Lower lobe of right lung (tissue), 2 donors: ENCODE measurements at places on chromosomes 1 and 21.

- DNase-seq, result no peak
These were observed 197.0 kb upstream of the ZC3H12A start for GRCh38 chr1:37277366-37277765.

DNA sequence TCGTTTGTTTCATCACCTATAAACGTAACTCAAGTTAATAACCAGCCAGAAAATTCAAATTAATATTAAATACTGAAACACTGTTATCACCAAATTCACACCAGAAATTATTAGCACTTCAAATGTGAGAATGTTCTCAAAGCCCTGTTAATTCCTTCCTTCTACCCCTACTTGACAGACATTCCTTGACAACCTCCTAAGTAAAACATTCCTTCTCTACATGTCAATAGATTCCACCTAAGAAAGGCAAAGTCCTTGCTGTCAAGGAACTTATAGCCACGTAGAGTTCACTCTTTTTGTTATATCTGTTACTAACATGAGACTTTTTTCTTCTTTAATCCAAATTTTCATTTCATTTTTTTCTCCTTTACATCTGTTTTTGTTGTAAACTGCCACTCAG, 441.5 kb downstream of the SMYD3 start:
- no peak for DNase-seq

DNA sequence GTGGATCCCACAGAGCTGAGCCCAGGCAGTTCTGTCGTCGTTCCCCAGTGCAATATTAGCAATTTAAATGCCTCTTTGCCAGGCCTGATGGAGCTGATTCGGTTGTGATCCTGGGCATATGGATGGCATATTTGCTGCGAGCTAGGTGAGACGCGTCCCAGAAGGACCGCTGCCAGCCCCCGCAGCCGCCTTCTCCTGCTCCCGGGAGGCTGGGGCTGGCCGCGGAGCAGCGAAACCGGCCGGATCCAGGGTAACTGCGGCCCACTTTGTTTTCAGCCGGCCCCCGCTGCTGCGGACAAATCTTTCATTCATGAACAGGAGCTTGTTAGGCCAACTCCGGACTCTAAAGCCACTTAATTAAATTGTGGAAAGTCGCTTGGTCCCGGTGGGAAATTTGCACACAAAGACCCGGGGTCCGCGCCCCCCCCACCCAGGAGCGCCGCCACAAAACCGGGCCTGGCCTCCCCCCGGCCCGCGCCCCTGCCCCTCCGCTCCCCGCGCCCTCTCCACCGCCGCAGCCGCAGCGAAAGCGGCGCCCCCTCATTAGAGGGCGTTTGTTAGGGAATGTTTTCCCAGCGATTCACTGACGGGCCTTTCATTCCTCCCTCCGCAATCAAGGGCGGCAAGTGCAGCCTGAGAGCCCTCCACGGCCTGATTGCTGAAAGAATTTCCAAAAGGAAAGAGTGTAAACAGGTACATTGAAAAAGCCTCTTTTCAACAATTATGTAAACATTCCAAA, 383.3 kb downstream of the RRAGC start:
- peak; percentile 58 for DNase-seq

GRCh38 chr1:34874296-34874952, 14.9 kb upstream of the SMIM12 start:
- DNase-seq, result no peak

DNA sequence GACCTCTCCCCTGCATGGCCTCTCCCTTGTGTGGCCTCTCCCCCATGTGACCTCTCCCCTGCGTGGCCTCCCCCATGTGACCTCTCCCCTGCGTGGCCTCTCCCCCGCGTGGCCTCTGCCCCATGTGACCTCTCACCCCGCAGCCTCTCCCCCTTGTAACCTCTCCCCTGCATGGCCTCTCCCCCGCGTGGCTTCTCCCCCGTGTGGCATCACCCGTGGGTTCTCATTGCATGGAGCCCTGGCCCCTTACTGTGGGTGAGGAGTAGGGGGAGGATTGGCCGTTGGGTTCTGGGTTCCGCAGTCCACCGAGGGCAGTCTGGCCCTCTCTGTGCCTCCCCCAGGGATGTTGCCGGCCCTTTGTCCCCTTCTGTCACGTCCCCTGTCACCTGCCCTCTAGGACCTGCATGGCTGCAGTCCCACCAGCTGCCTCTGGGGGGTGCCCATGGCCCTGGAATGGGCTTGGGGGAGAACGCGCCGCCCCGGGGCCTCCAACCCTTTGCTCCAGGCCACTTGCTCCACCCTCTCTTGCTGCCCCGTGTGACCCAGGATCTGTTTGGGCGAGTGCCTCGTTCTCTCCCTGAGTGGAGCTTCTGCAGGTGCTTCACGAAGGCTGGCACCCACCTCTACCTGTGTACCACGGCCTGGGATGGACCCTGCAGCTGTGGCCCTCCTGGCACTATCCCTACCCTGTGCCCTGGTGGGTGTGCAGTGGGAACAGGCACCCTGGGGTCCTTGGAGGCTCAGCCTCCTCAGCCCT, 21.3 kb downstream of the RRP1 start:
- DNase-seq, result peak; percentile 94

- no peak for DNase-seq
These were observed 20.7 kb upstream of the HPCAL4 start for GRCh38 chr1:39711966-39712340.

DNA sequence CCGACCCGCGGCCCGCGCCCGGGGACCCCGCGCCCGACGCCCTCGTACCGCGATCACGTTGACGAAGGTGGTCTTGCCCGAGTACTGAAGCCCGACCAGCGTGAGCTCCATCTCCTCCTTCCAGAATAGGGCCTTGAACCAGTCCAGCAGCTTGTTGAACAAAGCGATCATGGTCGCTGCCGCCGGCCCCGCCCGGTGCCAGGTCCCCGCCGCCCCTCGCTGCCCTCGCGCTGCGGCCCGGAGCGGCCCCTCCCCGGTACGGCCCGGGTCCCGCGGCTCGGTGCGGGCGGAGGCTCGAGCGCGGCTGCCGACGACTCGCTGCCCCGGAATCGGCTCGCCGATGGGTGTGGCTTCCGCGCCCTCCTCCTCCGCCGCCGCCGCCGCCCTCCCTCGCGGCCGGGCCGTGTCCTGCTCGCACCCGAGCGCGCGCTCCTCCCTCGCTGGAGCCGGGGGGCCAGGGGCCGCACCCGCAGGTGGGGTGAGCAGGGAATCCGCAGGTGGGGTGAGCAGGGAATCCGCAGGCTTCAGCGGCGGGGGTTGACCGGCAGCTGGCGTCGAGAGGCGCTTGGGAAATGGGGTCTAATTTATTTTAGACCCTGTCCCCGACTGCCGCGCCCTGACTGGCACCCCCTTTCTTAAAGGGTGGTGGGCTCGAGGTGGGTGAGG, at the start of gene ARL8A:
Gene ARL8A (minus strand): TSS at position 336 of the 666 bp plus-strand sequence. CDS start 165 bp downstream, at position 171.
- peak; percentile 84 for DNase-seq

DNA sequence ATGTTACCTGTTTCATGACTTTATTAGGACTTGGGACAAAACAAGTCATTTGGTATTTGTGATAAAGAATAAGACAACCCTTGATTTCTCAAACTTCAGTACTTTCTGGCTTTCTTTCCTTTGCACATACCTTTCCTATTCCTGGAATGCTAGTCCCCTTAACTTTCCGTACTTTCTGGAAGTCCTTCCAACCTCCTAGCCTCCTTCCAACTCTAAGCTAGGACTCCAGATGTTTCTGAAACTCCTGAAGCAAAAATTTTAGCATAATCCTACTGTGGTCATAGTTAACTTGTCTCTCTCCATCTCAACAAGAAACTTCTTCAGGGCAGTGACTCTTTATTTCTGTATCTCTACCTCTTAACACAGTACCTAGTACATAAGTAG, 19.8 kb upstream of the C1orf105 start:
- DNase-seq, result no peak

DNA sequence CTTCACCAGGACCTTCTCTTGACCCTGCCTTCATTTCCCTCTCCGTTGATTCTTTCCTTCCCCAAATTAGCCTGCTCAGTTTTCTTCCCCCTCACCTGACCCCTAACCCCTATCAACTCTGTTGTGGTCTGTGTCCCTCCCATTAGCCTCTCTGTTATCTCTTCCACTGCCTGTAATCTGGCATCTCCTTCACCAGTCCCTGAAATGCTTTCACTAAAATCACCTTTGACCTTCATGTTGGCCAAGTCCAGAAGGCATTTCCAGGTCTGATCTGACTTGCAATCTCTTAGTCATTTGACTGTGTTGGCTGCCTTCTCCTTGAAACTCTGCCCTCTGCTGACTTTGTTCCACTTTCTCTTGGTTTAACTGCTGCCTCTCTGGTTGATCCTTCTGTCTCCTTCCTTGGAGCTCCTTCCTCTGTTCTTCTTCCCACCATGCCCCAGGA, 28.2 kb downstream of the ATP8B2 start:
- no peak for DNase-seq

- DNase-seq, result no peak
These were observed 24.4 kb upstream of the PGD start for GRCh38 chr1:10374442-10374860.

GRCh38 chr1:10916991-10917390, 95.5 kb upstream of the TARDBP start:
- DNase-seq, result no peak

DNA sequence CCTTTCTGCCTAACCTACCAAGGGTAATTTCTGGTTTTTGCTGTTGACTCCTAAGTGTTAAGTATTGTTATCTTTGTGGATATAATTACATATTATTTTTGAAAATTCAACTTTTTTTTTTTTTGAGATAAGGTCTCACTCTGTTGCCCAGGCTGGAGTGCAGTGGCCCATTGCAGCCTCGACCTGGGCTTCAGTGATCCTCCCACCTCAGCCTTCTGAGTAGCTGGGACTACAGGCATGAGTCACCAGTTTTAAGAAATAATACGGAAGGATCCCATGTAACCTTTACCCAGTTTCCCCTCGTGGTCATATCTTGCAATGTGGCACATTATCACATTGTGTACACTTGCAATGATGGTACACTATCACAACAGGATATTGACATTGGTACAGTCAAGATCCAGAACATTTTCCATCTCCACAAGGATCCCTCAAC, 3.1 kb downstream of the CHD1L start:
- DNase-seq, result no peak

- no peak for DNase-seq
These were observed 34.8 kb downstream of the CCDC18 start for GRCh38 chr1:93215322-93215721.

GRCh38 chr1:194055536-194055935, 869.1 kb upstream of the B3GALT2 start:
- DNase-seq, result no peak

- no peak for DNase-seq
These were observed 940.1 kb upstream of the TMPRSS15 start for GRCh38 chr21:19343711-19344110.
